ENCODE measurements at places on chromosomes 4 and X.

- no peak for DNase-seq
These were observed 27.1 kb upstream of the STBD1 start for GRCh38 chr4:76279462-76279861.

GRCh38 chrX:142978130-142978684, 47.5 kb upstream of the SPANXN4 start:
- no peak for DNase-seq

- DNase-seq, result no peak
These were observed 22.7 kb upstream of the PSAPL1 start for GRCh38 chr4:7457201-7458065.

DNA sequence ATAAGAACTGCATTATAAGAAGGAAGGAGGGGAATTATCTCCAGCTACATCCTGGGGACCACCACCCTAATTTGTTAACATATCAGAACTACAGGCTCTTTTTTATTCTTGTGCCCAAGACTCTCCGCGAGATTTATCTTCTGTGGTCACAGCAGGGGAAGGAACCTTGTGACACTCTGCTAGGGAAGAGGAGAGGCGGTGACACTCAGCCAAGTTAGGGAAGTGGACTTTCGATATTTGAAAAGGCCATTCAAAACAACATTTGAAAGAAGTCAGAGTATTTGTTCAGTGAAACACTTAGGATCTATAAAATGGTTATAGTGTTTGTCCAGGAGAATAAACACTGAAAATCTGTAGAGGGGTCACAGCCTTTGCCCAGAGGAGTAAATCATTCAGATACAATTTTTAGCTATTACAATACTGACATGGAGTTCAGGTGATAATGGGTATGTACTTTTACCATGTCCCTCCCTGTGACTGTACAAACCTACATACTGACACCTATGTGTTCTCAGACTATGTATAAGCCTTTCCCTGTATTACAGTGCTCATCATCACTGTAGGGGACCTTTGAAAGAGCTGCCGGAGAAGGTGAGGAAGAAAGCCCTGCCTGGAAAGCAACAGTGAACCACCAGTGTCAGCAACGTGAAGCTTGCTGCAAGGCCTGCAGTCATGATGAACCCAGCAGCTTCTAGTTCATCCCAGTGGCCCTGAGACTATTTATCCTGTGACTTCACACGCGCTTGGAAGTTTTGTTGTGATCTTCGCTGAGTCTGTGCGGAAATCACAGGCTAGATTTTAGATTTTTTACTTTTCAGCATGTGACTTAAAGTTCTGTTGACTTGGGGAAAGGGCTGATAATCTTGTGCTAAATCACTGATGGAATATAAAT, 8.5 kb upstream of the PTTG2 start:
- no peak for DNase-seq

DNA sequence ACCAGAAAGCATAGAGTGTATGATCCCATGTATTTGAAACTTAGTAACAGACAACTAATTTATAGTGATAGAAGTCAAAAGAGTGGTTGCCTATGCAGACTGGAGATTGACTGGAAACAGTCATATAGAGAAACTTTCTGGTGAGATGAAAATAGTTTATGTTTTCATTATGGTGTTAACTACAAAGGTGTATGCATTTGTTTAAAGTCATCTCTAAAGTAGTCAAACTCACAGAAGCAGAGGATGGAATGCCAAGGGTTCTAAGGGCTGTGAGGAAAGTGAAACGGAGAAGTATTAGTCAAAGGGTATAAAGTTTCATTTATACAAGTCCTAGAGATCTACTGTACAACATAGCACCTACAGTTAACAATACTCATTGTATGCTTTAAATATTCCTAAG, 45.8 kb downstream of the ENOX2 start:
- no peak for DNase-seq

DNA sequence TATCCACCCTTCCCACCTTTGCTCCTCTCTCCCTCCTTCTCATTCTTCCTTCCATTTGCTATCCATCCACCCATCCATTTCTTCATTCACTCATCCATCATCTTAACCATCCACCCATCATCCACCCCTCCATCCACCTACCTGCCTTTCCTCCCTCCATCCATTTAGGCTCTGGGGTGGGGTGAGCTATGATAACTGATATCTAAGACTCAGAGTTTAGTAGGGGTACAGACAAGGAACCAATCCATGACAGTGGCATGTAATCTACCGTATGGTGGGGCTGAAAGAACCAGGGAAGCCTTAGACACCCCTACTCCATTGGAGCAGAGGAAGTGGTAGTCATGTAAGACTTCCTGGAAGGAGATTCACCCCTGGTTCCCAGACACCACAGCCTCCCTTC, 23.2 kb downstream of the PSAPL1 start:
- no peak for DNase-seq

All from HCEC 1CT (cell line).